Activated naive CD4-positive, alpha-beta T cell treated with Interleukin-2 at 50 U/mL for 16 hours (primary cell): ENCODE measurements at places on chromosomes 11 and 22.

GRCh38 chr11:43955381-43956118 lies 13.1 kb downstream of the C11orf96 start:
- no peak for DNase-seq

GRCh38 chr11:31809541-31809856 lies 1.6 kb downstream of the PAX6 start:
- DNase-seq = no peak

DNA sequence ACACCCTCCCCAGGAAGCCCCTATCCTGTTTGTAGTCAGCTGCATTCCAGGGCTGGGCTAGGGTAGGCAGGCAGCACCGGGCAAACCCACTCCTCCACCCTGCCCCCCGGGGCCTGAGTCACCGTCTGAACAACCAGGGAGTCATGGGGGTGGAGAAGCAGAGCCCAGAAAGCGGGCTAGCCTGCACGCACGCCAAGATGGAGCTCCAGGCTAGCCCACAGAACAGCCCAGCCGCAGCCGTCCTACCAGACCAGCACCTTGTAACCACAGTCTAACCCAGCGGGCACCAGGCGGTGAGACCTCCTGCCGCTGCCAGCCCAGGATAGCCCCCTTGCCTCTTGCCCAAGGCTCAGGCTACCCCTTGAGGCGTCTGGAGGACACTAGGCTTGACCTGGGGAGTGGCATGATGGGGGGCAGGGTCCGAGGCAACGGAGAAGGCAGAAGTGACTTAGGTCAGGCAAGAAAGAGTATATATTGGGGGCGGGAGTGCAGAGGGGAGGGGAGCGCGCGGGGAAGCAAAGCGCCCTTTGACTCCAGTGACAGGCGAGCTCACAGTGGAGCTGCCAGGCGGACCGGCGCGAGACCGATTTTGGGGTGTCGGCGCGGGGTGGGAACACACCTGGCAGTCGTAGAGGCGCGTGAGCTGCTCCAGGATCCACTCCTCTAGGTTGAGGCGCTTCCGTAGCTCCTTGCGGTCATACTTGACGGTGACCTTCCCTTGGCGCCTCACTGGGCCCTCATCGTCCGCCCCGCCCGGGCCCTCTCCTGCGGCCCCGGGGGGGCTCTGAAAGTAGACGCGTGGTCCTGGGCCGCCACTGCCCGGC lies 734 bp downstream of the PPP1R14B start:
- peak; percentile 84 for DNase-seq

DNA sequence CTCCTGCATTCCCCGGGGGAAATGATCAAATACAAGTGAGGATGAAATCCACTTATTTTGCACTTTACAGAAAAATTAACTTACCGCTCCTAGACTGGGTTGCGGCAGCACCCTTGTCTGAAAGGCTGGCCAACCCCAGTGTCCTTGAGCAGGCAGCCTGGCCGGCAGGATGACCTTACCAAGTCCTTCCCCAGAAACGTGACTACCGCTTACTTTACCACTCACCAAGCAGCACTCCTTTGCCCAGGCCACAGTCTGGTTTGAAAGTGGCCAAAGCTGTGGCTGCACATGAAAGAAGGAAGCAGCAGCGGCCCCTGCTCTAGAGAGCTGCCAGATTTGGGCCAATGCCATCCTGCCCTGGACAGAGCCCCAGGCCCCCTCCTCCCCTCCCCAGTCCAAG lies 20.3 kb downstream of the MYH9 start:
- DNase-seq = no peak

DNA sequence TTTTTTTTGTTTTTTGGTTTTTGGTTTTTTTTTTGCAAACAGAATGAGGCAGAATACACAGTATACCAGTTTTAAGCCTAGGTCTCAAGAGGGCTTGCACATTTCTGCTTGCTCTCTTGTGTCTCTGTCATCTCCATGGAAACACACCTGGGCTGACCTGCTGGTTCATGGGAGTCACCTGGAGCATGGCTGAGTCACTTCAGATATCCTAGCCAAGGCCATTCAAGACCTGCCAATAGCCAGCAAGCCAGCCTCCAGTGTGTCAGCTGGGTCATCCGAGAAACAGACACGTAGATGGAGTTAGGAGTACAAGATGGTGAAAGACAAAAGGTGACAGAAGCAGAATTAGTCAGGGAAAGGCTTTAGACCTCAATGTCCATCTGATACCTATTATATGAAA lies 124.2 kb upstream of the SEZ6L start:
- DNase-seq = no peak

GRCh38 chr22:50532824-50533796 lies 3.3 kb upstream of the TYMP start:
- DNase-seq = no peak

DNA sequence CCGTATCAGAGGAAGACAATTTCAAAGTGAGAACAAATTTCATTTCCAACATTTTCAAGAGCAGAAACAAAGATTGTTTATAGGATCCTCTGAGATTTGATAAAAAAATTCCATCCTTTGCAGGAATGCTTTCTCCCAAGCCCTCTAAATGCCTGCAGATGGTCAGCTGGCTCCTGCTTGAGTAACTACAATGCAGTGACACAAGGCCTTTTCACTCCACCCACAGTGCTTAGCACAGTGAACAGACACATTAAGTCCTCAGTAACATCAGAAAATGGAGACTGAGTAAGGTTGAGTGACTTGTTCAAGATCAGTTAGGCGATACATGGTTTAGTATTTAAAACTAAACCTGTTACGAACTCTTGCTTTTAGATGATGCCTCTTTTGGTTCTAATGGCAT lies 527.1 kb upstream of the CCDC90B start:
- no peak for DNase-seq

DNA sequence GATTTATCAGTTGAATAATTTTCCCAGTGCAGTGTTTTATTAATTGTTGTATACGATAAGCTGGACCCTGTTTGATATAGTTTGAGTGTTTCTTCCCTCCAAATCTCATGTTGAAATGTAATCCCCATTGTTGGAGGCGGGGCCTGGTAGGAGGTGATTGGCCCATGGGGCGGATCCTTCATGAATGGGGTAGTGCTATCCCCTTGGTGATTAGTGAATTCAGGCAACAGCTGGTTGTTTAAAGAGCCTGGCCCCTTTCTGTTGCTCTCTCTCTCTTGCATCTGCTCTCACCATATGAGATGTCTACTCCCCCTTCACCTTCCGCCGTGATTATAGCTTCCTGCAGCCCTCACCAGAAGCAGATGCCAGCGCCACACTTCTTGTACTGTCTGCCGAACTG lies 1.5 kb downstream of the OR5A1 start:
- DNase-seq = no peak

DNA sequence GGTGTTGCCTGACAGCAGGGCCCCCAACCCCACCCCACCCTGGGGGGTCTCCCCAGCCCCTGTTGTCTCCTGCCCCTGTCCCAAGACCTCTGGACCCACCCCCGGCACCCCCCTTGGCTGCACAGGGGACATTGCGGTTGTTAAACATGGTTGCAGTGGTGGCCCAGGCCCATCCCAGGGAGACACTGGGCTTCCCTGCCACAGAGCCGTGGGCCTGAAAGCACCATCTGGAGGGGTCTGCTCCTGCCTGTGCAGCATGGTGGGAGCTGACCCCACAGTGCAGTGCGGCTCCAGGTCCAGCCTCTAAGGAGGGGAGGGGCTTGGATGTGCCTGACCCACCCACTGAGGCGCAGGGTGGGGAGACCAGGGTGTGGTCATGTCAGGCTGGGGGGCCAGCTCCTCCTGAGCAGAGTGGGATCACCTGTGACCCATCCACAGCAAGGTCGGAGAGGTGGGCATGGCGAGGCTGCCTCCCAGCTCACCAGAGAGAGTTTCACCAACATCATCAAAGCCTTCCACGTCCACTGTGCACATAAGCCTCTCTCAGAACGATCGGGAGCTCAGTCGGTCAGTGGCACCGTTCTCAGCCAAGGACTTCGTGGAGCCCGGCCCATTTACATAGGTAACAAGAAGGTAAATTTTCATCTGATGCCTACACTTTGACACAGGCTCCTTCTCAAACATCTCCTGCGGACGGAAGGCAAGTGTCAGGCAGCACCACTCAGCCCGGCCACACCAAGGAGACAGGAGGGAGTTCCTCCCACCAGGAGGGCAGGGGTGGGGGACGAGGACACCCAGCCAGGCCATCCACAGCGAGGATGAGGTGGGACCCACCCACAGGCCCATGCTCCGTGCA lies 201.1 kb downstream of the BRD1 start:
- no peak for DNase-seq

GRCh38 chr11:77175021-77175842 lies 47.2 kb downstream of the MYO7A start:
- no peak for DNase-seq

- DNase-seq = no peak
These were observed 41.6 kb downstream of the NAALAD2 start for GRCh38 chr11:90176069-90176468.

GRCh38 chr11:1229471-1230120 lies 6.7 kb downstream of the MUC5B start:
- no peak for DNase-seq

GRCh38 chr11:122628810-122629555 lies 26.5 kb upstream of the UBASH3B start:
- peak; percentile 73 for DNase-seq

GRCh38 chr11:7974668-7975067 lies 9.4 kb upstream of the NLRP10 start:
- no peak for DNase-seq

DNA sequence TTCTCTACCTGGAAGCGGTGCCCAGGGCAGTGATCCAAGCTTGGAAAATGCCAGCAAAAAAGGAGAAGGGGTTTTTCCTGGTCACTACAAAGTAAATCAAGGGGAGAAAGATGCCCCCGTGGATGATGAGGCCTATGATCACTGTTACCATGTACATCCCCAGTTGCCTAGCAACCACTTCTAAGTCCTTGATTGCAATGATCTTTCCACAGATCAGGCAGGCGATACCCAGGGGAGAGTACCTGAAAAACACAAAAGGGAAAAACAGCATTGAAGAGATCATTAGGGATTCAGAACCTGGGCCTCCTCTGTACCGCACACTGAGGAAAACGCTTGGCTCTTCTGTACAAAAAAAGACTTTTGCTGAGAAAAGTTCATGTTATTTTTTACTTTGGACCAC lies 127.1 kb downstream of the SLC1A2 start:
- no peak for DNase-seq

GRCh38 chr11:17008099-17008498 lies 6.1 kb downstream of the PLEKHA7 start:
- no peak for DNase-seq

- DNase-seq = no peak
These were observed 25.1 kb downstream of the DBX1 start for GRCh38 chr11:20134991-20135736.

- DNase-seq = no peak
These were observed 84.2 kb downstream of the FBXO7 start for GRCh38 chr22:32558681-32559355.

DNA sequence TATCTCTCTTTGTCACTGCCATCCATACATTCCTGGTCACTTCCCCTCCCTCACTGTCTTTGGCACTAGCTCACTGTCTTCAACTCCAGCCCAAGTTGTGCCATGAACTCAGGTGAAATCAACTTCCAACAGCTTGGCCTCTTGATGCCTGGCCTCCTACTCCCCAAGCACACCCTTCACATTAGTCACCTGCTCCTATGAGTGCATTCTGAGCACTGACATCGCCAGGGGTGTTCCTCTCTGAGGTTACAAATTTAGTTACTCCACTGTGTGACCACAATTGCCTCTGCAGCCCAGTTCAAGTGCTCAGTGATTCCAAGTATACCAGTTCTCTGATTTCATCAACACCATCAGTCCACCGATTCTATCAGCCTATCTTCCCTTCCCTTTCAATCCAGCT lies 10.8 kb downstream of the DRD2 start:
- no peak for DNase-seq

- no peak for DNase-seq
These were observed 53.7 kb downstream of the HIPK3 start for GRCh38 chr11:33310720-33311500.

DNA sequence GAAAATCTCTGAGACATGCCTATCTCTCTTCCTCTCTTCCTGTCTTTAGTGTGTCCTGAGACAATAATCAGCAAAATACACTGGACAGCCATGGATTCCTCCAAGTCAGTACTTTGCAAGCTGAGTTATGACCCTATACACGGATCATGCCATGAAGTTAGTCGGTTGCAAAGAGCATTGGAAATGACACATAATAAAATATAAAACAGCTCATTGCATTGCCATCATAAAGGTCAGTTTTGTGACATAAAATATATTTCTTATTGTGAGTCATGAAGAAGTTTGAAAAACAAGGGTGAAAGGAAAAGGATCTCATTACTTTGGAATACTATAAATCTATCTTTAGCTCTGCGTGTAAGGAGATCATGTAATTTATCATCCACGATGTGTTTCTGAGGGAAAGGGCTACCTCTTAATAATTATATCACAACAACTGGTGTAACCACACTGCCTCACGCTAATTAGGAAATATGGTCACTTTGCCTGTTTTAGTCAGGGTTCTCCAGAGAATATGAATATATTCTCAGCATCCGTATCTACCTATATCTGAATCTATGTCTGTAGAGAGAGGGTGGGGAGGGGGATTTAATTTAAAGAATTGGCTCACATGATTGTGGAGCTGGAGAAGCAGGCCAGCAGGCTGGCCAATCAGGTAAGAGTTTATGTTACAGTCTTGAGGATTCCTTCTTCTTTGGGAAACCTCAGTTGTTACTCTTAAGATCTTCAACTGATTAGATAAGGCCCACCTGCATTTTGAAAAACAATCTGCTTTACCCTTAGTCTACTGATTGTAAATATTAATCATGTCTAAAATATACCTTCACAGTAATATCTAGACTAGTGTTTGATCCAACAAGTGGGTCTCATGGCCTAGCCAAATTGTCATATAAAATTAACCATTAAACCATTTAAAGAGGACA lies 198.8 kb downstream of the FAT3 start:
- no peak for DNase-seq

DNA sequence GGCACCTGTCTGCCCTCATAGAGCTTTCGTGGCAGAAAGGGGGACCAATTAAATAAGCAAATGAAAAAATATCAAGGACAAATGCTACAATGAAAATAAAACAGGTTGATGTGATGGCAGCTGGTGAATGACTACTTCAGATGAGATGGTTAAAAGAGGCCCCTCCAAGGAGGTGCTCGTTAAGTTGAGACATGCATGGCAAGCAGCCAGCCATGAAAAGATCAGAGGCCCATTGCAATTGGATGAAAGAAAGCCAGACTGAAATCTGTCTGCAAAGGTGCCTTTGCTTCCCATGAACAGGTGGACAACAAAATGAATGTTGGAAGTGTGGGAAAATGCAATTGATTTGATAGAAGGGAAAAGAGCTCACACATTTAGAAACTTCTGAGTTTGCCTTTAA lies 848 bp upstream of the TRPC6 start:
- DNase-seq = no peak

DNA sequence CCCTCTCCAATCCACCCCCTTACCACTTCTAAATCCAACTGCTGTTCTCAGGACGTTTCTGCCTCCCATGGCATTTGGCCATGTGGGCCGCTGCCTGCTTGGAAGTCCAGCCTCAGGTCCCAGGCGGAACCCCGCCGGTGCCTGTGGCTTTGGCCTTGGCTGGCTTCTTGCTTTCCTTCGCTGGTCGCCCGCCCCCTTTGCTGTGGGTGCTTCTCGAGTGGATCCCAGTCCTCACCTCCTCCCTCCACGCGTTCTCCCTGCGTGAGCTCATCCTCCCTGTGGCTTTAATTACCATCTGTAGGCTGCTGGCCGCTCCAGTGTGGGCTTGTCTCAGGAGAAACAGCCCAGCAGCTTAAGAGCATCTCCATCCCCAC lies 111.7 kb downstream of the NECTIN1 start:
- no peak for DNase-seq
